ENCODE measurements at places on chromosomes 1 and 21. TPM values are rescaled to one million over a fixed set of nuclear protein-coding genes. Genes with fewer than 3 reads are reported as not detected.
A peak's percentile ranks its signal among the peaks of the same experiment; 100 is the strongest.

GRCh38 chr1:54864460-54865208, 22.4 kb downstream of the DHCR24 start:
- peaks cover 13% of the 10 kb centered on the region for H3K36me3 ChIP-seq
- H3K27me3 ChIP-seq, result no peaks in the 10 kb centered on the region
- H3K27ac ChIP-seq, result no peak overlapping the region
- no peak overlapping the region for H3K4me3 ChIP-seq
- DNase-seq, result no peak

DNA sequence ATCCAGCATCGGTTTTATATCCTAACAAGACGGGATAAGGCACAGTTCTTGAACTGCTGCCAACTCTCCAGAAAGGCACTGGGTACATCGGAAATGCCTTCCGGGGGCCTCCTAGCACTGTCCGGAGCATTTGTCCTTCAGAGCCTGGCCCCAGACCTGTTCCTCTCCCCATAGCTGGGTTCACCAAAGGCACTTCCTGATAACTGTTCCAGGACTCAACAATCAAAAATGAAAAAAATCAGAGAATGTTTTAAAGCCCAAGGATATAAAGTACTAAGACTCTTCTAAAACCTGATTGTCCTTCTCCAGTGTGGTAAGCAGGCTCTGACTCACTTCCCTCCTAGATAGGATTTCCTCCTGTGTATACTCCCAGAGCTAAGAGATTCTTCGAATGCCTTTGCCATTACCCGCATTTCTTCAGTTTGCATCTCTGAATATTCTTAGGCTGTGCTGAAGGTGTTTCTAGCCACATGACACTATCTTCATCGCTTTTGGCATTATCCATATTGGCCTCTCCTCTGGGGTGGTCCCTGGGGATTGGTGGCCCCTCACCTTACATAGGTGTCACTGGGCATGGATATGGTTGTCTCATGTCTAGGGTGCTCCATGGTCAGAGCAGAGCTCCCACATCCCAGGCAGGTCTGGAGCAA, 112.9 kb downstream of the ZBTB18 start:
- H3K4me3 ChIP-seq, result peak overlapping the region; percentile 10
- no peak overlapping the region for H3K27ac ChIP-seq
- no peaks in the 10 kb centered on the region for H3K27me3 ChIP-seq
- H3K4me1 ChIP-seq, result peaks cover 10% of the 10 kb centered on the region
- DNase-seq, result no peak

GRCh38 chr1:169103002-169103401, 3.5 kb upstream of the ATP1B1 start:
- no peaks in the 10 kb centered on the region for H3K27me3 ChIP-seq
- no peak overlapping the region for H3K4me3 ChIP-seq
- H3K27ac ChIP-seq, result peak overlapping the region; percentile 34
- H3K4me1 ChIP-seq, result no peaks in the 10 kb centered on the region

The SOD1 gene
- total RNA-seq, result 111 TPM

GRCh38 chr1:98991127-98992012, 13.3 kb downstream of the PLPPR5 start:
- no peak for DNase-seq
- H3K27ac ChIP-seq, result no peak overlapping the region
- no peaks in the 10 kb centered on the region for H3K27me3 ChIP-seq
- no peaks in the 10 kb centered on the region for H3K36me3 ChIP-seq
- H3K4me3 ChIP-seq, result no peak overlapping the region

DNA sequence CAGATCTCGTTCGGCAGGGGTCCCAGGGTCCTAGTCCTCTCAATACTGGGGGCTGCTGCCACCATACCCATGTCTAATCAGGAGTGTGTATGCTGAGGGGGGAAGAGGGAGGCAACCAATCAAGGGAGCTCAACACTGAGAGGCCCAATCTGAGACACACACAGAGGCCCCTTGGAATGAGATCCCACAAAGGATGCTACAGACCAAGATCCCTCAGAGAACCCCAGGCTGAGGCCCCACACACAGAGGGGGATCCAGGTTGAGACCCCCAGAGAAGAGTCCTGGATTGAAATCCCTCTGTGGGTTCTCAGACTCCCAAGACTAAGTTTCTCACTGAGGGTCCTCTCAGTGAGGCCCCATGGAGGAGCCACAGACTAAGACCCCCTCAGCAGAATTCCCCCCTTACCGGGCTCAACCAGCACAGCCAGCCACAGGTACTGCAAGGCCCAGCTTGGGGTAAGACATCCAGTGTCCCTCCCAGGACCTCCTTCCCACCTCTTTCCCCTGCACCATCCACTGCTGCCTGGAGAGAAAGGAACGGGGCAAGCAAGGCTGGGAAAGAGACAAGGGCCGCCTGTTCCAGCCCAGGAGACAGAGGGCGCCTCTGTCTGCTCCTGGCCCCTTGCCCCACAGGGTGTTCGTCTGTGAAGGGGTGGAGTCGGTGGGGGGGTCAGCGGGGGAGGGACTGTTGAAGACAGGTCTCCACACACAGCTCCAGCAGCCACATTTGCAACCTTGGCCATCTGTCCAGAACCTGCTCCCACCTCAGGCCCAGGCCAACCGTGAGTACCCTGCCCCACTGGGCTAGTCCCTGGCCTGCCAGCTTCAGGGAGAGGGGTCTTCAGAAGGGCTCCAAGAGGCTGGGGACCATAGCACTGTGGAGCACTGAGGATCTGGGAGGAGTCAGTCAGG, at the start of gene S100A1:
Gene S100A1, plus strand, starts transcription at position 720 of the 912 bp plus-strand sequence. CDS start 2,088 bp downstream, outside the sequence.
- peak within 1 kb of the TSS; percentile 79 for H3K4me3 ChIP-seq
- no peak for DNase-seq

- H3K4me1 ChIP-seq, result no peaks in the 10 kb centered on the region
- H3K27me3 ChIP-seq, result no peaks in the 10 kb centered on the region
- no peak overlapping the region for H3K27ac ChIP-seq
- H3K4me3 ChIP-seq, result no peak overlapping the region
- DNase-seq, result no peak
- H3K36me3 ChIP-seq, result peaks cover 16% of the 10 kb centered on the region
These were observed 53.2 kb downstream of the AHCTF1 start for GRCh38 chr1:246878551-246878950.

DNA sequence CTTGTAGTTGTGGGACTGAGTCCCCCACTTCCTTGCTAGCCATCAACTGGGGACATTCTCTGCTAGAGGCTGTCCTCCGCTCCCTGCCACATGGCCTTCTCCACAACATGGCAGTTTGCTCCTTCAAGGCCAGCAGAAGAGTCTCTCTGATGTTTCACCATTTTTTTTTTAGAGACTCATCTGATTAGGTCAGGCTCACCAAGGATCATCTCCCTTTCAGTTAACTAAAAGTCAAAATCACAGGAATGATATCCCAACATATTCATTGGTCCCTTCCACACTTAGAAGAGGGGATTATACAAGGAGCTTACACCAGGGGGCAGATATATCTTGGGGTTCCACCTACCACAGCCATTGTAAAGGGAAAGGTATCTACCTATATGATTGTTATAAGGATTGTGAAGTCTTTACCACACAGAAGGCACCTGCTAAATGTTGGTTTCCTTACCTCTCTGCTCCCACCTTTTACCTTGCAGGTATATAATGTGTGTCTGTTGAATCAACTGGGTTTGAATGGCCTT, 23.3 kb downstream of the RIMKLA start:
- no peak for DNase-seq
- no peaks in the 10 kb centered on the region for H3K27me3 ChIP-seq
- H3K4me3 ChIP-seq, result no peak overlapping the region
- no peaks in the 10 kb centered on the region for H3K36me3 ChIP-seq
- H3K4me1 ChIP-seq, result no peaks in the 10 kb centered on the region

DNA sequence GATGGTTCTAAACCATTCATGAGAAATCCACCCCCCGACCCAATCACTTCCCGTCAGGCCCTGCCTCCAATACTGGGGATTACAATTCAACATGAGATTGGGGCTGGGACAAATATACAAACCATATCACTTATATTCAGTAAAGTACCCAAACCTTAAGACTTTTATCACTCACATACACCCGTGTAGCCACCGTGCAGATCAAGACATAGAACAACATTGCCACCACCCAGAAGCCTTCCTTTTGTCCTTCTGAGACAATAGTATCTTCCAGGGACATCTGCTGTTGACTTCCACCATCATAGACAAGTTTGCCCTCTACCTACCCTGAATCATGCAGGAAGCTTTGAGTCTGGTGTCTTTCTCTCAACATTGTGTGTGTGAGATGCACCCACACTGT, 37.5 kb downstream of the CLIC6 start:
- H3K4me3 ChIP-seq, result no peak overlapping the region
- DNase-seq, result no peak
- H3K27me3 ChIP-seq, result no peaks in the 10 kb centered on the region
- no peaks in the 10 kb centered on the region for H3K4me1 ChIP-seq
- H3K27ac ChIP-seq, result no peak overlapping the region

GRCh38 chr1:241271427-241271826, 85.6 kb downstream of the RGS7 start:
- DNase-seq, result no peak
- H3K4me3 ChIP-seq, result no peak overlapping the region

DNA sequence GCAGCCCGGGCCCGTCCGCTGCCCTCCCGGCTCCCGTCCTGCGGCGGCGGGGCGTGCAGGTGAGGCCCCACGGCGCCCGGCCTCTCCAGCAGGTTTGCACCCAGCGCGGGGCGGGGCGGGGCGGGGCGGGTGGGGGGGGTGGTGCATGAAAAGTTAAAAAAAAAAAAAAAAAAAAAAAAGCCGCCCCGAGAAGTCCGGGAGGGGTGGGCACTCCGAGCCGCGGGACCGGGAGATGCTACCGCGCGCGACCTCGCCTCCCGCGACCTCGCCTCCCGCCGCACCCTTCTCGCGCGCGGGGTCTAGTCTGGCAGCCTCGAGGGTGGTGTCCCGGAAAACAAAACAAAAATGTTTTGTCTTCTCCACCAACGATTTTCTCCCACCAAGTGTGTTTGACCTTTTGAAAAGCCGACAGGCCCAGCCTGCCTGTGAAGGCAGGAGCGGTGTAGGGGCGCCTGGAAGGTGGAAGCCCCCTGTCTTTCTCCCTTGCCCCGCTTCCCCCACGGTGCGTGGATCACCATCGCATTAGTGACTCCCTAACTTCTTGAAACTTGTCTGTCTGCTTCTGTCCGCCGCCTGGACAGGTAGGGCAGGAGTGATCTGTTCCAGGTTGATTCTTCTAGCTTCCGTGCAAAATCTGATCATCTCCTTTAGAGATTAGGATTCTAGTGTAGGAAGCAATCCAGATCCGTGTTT, 569 bp downstream of the RCAN3 start:
- H3K4me3 ChIP-seq, result peak overlapping the region; percentile 67
- DNase-seq, result no peak
- H3K27ac ChIP-seq, result no peak overlapping the region
- peaks cover 5% of the 10 kb centered on the region for H3K4me1 ChIP-seq
- no peaks in the 10 kb centered on the region for H3K27me3 ChIP-seq
- no peaks in the 10 kb centered on the region for H3K36me3 ChIP-seq

DNA sequence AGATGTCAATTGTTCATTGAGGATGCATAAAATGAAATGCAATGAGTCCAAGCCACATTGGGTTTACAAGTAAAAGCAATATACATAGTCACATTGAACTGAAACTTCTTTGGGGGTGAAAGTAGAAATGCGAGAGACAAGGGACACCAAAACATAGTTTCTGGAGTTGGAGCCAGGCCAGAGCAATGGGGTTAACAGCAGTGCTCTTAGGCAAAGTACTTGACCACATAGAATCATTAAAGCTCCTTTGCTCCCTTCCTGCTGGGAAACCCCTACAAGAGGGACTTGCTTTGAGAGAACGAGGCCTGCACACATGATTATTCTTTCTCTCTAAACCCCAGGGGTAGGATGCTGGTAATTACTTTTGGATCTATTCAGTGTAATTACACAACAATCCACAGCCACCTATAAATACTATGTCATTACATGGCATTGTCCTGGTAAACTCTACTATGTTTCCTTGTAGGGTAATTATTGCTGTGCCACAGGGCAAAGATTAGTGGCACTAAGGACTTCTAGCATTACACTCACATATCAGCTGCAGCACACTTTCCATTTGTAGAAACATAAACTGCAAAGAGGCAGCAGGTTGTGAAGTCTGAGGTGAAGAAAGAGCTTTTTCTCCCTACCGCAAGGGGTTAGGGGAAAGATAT, 421.6 kb upstream of the PBX1 start:
- no peaks in the 10 kb centered on the region for H3K4me1 ChIP-seq
- no peaks in the 10 kb centered on the region for H3K36me3 ChIP-seq
- no peak for DNase-seq
- H3K27me3 ChIP-seq, result no peaks in the 10 kb centered on the region

The SLC9C2 gene
- not detected for total RNA-seq

- H3K4me1 ChIP-seq, result peaks cover 57% of the 10 kb centered on the region
- no peak for DNase-seq
- no peak overlapping the region for H3K4me3 ChIP-seq
- H3K36me3 ChIP-seq, result no peaks in the 10 kb centered on the region
- H3K27ac ChIP-seq, result peak overlapping the region; percentile 69
These were observed 209.8 kb downstream of the ROR1 start for GRCh38 chr1:63983391-63984256.

GRCh38 chr1:70667494-70668170, 256.6 kb downstream of the CTH start:
- H3K27me3 ChIP-seq, result no peaks in the 10 kb centered on the region
- no peak for DNase-seq
- no peak overlapping the region for H3K4me3 ChIP-seq
- no peak overlapping the region for H3K27ac ChIP-seq
- H3K4me1 ChIP-seq, result peaks cover 14% of the 10 kb centered on the region
- no peaks in the 10 kb centered on the region for H3K36me3 ChIP-seq

DNA sequence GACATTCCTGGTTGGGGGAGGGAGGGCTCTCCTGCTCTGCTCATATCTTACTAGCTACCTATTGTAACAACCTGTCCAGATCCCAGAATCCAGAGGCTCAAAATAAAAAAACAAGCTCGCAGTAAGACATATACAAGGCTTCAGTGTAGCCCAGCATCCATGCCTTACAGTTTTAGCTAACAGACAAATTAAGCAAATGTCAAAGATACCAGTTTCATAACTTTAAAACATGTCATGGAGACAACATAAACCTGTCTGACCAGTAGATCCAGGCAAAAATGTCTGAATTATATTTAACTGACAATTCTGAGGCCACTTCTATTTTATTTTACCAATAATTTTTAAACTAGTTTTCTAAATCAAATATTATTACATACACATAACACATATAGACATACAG, 167.7 kb upstream of the TNR start:
- DNase-seq, result no peak
- no peaks in the 10 kb centered on the region for H3K4me1 ChIP-seq

DNA sequence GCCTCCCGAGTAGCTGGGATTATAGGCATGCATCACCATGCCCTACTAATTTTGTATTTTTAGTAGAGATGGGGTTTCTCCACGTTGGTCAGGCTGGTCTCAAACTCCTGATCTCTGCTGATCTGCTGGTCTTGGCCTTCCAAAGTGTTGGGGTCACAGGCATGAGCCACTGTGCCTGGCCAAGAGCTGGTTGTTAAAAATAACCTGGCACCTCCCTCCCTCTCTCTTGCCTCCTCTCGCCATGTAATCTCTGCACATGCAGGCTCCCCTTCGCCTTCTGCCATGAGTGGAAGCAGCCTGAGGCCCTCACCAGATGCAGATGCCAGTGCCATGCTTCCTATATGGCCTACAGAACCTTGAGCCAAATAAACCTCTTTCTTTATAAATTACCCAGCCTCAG, 74.7 kb upstream of the TLR5 start:
- no peaks in the 10 kb centered on the region for H3K4me1 ChIP-seq
- no peaks in the 10 kb centered on the region for H3K36me3 ChIP-seq
- H3K27me3 ChIP-seq, result no peaks in the 10 kb centered on the region
- no peak overlapping the region for H3K4me3 ChIP-seq
